Germinal center (tissue), 1 donor: ENCODE measurements at places on chromosomes 3 and 15.

DNA sequence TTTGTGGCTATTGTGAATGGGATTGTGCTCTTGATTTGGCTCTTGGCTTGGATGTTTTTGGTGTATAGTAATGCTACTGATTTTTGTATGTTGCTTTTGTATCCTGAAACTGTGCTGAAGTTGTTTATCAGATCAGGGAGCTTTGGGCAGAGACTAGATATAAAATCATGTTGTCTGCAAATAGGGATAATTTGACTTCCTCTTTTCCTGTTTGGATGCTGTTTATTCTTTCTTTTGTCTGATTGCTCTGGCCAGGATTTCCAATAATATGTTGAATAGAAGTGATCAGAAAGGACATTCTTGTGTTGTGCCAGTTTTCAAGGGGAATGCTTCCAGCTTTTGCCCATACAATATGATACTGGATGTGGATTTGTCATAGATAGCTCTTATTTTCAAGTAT, 66.1 kb downstream of the CHCHD6 start:
- DNase-seq: no peak

GRCh38 chr3:57757642-57758297, 1.7 kb downstream of the SLMAP start:
- DNase-seq: no peak

DNA sequence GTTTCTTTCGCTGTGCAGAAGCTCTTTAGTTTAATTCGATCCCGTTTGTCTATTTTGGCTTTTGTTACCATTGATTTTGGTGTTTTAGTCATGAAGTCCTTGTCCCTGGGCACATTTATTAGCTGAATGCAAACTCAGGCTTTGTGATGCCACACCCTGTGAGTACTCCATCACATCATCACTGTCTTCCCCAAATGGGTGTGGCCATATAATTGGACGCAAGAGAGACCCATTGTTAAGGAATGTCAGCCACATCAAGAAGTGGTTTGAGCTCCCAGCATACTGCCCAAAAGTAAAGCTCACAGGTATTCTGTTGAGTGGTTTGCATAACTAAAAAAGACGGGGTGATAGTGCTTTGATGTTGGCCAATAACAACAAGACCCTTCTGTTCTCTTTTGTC, 245.7 kb downstream of the SV2B start:
- no peak for DNase-seq

DNA sequence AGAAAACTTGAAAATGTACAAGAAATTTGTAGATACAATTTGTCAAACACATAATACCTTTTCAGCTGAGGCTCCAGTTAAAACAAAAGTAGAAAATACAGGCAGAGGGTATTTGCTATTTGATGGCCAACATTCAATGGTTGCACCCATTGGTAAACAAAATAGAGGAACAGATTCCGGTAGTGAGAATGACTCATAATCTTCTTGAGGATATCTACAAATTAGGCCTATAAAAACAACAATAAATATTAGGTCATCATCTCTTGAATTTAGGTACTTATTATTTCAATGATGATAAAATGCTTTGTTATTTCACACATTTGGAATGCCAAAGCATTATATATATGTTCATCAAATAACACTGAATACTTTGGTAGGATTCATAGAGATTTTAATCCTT, 53.4 kb downstream of the DENND4A start:
- no peak for DNase-seq

DNA sequence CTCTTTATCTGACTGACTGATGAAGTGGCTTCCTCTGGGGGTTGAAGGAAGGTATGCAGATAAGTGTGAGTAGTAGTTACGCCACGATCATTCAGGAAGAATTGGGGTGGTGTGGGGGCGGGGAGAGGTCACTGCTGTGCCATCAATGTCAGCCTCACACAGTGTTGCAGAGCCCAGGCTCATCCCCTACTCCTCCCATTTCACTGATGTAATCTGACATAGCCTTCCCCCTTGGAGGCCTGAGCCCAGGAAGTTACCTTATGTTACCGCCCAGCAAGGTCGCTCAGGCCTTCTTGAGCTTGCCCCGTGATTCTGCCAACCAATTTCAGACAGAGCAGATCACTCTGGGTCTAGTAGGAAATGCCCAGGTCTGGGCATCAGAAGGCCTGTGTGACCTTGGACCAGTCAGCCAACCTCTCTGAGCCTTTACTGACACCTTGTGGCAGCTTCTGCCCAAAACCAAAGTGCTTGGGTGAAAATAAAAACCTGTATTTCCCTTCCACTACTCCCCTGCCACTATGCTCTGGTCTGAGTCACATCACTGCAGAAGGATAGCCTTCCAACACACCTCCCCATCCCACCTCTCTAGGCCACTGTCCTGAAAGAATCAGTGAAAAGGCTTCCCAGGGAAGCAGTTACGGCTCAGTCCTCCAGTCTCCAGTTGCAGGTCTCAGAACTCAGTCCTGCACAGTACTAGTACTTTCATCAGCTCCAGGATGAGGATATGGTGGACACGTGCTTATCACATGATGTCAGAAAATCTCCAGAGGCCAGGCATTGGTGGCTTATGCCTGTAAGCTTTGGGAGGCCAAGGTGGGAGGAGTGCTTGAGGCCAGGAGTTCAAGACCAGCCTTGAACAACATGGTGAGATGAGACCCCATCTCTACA, 28.1 kb upstream of the INSYN1 start:
- DNase-seq: no peak

DNA sequence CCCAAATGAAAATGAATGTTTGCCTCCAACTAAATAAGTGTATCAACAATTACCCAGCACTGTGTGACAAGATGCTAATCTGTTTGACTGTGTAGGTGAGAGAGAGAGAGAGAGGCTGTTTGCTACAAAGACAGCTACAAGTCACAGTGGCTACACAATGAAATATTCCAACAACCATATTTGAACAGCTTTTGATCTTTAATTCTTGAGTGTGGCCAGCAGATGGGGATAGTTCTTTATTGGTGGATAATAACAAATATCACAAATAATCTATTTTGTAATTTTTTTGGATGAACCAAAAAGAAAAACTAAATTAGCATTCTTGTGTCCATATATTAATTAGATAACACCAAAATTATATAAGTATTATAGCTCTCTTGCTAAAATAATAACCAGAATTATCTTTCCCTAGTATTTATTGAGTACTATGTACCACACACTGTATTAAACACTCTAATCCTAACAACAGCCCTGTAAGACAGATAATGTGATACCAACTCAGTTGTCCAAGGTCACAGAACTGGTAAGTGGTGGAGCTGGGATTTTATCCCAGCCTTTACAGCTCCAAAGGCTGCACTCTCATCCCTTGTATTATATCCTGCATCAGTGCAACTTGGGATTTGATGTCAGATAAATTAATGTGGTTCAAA, 61.9 kb upstream of the C3orf80 start:
- peak; percentile 11 for DNase-seq
